Thoracic aorta endothelial cell (primary cell): ENCODE measurements at places on chromosomes 7 and 10. TPM values are rescaled to one million over a fixed set of nuclear protein-coding genes. Genes with fewer than 3 reads are reported as not detected.

The HABP2 gene
- total RNA-seq: not detected in 2 replicates

The OR6V1 gene
- total RNA-seq: not detected in 2 replicates

The PDE6C gene
- total RNA-seq: not detected in 2 replicates

The MMD2 gene
- total RNA-seq: not detected in 2 replicates

The MCM10 gene
- 26.1 and 29.9 TPM in 2 replicates for total RNA-seq

The CFTR gene
- not detected in 2 replicates for total RNA-seq

The PDK4 gene
- total RNA-seq: 5.2 and 5.9 TPM in 2 replicates

The MYPN gene
- total RNA-seq: under 0.01 and 0.13 TPM in 2 replicates

The MOGAT3 gene
- not detected in 2 replicates for total RNA-seq

The ERVW-1 gene
- total RNA-seq: not detected in 2 replicates

The SLC26A5 gene
- total RNA-seq: 0.13 and 0.14 TPM in 2 replicates

The PIK3AP1 gene
- 0.40 and 0.65 TPM in 2 replicates for total RNA-seq

The LGI1 gene
- total RNA-seq: not detected in 2 replicates

The DGKI gene
- 0.29 and 0.53 TPM in 2 replicates for total RNA-seq

The FAM13C gene
- total RNA-seq: 0.13 and 0.93 TPM in 2 replicates

The ZFYVE27 gene
- total RNA-seq: 17.2 and 17.8 TPM in 2 replicates

The DMBT1 gene
- not detected in 2 replicates for total RNA-seq

The RNF148 gene
- 4.1 and 4.4 TPM in 2 replicates for total RNA-seq

The SPDYE2B gene
- not detected in 2 replicates for total RNA-seq

The ANKRD2 gene
- total RNA-seq: 0.27 and 1.2 TPM in 2 replicates

The RNLS gene
- total RNA-seq: 3.2 and 5.7 TPM in 2 replicates
